ENCODE measurements at places on chromosomes 4 and X. TPM values are rescaled to one million over a fixed set of nuclear protein-coding genes. Genes with fewer than 3 reads are reported as not detected.

DNA sequence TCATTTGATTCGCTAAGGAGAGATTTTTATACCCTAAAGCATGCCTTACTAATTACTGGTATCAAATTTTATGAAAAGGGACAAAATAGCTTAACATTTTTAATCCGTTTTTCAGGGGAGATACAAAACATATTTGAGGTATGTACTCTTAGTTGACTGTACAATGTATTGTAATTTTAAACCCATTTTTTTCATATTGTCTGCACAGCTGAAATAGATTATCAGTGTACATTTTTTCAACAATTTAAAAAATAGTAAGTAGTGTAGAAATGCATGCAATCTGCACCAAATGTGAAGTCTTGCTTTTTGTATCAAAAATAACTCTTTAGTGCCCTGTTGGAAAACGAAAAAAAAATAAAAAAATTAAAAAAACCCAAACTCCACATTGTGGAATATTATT, 82.2 kb downstream of the TENM3 start:
- no peak for DNase-seq

DNA sequence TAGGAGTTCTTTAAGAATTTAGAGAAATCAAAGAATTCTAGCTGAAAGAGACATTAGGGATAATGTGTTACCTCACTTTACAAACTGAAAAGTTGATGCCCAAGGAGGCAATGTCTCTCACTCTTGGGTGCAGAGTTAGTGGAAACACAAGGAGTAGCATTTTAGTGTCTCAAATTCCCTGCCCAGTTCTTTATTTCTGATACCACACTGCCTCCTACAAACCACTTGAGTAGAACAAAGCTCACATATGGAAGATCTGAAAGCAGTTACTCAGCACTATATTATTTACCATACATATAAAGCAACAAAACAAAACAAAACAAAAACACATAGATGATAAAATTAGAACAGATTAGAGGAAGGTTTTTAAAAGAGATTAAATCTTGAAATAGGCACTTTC, 124.2 kb downstream of the REELD1 start:
- DNase-seq, result no peak

GRCh38 chr4:37970702-37971101, 10.5 kb downstream of the PTTG2 start:
- no peak for DNase-seq

DNA sequence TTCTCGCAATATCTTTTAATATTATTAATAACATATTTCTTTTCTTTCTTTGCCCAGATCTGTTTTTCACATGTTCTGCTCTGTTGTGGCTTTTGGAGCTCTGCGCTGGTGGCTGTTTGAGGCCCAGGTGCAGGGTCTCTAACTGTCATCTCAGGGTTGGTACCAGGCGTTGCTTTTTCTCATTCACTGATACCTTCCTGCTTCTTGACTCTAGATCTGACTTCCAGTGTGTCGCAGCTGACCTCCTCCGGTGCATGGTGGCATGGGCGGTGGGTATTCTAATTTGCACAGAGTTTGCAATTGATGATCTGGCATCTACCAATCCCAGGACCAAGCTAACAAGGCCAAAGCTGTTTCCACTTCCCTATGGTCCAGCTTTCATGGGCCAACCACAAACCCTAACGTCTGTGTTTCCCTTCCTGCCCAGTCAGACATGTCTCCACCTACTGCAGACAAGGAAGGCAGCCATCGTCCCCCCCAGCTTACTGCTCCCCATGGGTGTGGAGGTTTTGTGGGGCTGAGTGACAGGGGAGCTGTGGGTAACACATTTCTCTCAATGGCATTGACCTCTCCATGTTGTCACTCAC, 25.2 kb downstream of the LETM1 start:
- DNase-seq, result no peak

DNA sequence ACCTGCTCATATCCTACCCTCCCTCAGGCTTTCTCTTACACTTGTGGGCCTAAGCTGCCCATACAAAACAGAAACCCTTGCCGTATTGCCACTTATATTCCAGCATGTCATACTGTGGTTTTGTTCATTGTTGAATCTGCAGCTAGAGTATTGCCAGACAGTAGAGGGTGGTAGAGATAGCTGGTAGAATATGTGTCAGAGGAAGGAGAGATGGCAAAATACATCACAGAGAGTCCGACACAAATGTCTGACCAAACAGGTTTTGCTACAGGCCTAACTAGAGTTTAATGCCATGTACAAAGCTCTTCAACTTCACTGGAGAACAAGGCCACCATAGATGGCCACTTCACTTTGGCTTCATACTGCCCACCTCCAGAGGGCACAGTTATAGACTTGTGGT, 160.1 kb downstream of the EFHC2 start:
- no peak for DNase-seq

DNA sequence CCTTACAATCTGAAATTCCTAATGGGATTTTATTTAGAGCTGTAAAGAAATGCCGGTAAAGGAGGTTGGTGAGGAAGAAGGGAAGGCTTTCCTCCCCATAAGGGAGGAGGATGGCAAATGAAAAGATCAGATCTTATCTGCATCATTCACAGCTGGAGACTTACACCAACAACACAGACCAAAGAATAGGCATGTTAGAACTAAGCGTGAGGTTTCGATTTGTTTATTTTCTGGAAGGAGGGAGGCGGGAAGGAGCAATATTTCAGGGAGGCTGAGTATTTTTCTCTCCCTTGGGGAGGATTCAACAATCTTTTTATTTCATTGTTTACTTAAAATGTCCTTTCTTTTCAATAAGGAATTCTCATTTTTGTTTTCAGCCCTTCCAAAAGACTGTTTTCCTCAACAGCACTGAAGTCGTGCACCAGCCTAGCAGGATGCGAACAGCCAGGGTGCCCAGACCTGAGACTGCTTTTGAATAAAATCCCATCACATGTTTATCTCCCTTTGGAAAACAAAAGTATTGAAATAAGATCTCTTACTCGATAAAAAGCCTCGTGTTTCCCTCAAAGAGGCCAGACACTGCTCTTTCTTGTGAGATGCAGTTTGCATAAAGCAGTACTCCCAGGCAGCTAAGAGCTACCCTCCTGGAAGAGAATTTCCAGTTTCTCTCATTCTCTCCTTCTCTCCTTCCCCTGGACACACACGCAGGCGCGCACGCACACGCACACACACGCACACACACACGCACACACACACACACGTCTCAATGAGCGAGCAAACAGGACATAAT, 236.1 kb downstream of the MGST2 start:
- no peak for DNase-seq

- peak; percentile 58 for DNase-seq
Measured at GRCh38 chrX:154457491-154458115, 478 bp upstream of the PLXNA3 start.

DNA sequence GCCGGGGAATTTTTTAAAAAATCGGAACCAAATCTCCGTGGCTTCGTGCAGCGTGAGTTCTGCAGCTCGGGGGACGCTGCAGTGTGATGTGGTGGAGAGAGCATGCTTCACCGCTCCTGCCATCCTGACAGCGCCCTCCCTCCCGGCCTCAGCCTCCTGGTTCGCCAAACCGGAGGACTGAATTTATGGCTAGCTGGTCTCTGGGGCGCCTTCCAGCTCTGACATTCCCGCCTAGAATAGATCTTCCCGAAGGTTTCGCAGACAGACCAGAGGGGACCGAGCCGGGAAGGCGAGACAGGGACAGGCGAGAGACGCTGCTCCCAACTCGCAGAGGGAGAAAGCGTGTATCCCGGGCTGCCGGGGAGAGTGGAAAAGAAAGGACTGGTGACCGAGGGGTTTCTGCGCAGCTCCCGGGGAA, 25.9 kb downstream of the HOPX start:
- DNase-seq, result peak; percentile 69

- DNase-seq, result no peak
Measured at GRCh38 chrX:40908857-40909475, 173.6 kb upstream of the MED14 start.

- DNase-seq, result no peak
Measured at GRCh38 chrX:39104745-39105144, 303.5 kb downstream of the MID1IP1 start.

- DNase-seq, result no peak
Measured at GRCh38 chr4:1846580-1846979, 9.4 kb downstream of the LETM1 start.

DNA sequence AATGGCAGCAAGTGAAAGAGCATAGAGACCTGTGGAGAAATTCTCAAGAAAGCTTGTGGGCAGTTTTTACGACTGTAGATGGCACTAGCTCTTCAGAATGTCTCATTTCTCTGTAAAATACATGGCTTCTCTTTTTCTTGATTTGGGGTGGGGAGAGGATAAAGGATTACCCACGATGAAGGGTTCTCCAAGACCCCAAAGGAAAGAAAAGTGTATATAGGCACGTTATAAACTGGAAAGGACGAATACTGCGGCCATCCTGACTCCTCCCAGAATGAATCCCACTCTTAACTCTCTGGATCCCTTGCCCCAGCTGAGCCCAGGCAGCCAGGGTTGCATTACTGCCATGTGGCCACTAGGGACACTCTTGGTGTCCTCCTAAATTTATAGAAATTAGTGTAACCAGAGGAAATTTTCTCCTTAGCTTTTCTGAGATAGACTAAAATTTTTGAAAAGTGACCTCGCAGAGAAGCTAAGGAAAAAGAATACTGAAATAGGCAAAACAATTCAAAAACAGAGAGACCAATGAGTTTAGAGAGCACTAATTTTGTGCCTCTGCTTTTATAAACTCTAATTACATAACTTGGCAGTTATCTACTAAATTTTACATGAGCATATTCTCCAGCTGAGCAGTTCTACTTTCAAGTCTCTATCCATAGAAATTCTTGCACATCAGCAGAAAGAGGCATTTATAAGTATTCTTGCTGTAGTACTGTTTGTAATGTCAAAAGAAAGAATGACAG, 37.8 kb upstream of the PCDH19 start:
- DNase-seq, result peak; percentile 61

DNA sequence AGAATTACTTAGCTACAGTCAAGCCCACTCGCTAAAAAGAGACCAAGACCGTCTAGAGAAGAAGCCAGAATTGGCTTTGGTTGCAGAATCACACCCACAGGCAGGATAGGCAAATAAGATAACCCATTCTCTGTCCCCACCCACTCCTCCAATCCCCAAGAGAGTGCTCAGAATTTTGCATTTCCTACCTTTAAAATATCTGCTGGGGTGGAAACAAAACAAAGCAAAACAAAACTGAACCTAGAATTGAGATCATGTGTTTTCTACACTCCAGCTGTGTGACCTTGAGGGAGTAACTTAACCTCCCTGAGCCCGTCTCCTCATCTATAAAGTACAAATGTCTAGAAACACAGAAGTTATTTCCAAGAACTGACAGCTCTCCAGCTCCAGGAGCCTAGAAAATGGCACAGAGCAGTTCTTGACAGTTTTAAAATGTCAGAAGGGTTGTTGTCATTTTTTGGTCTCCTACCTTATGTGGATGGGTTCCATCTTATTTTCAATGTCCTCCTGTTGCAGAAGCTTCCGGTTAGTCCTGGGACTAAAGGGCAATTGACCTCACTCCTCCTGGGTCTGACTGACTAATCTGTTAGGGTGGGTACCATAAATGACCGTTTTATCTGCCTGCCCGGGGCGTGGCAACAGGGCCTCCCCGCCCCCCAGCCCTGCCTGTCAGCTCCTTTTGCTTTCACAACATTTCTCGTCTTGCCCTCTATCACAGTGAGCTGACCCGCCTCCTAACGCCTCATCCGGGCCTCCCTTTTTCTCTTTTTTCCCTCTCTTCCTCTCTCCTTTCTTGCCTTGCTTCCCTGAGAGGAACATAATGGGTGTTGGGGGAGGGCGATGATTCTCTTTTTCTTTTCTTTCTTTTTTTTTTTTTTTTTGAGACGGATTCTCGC, 114.0 kb downstream of the RBM47 start:
- DNase-seq, result peak; percentile 76

GRCh38 chr4:78749258-78749971, 26.7 kb upstream of the BMP2K start:
- no peak for DNase-seq

GRCh38 chrX:4485912-4486311, 772.5 kb upstream of the PRKX start:
- no peak for DNase-seq

GRCh38 chrX:17413228-17413627, 38.2 kb downstream of the NHS start:
- DNase-seq, result no peak

DNA sequence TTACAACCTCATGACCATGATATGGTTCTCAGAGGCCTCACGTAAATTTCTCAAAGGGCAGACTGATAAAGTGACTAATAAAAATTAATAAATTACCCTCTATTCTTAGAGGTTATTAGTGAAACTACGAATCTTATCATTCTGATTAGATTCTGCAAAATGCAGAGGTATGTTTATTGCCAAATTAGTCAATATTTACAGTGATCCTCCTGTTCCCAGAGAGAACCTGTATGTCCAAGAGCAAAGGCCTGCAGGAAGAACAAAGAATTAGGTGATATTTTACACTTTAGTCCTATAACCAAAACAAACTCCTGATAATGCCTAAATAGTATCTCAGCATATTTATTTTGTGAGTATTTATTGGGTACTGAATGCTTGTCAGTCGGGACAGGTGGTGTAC, 58.1 kb downstream of the FAM13A start:
- DNase-seq, result no peak

DNA sequence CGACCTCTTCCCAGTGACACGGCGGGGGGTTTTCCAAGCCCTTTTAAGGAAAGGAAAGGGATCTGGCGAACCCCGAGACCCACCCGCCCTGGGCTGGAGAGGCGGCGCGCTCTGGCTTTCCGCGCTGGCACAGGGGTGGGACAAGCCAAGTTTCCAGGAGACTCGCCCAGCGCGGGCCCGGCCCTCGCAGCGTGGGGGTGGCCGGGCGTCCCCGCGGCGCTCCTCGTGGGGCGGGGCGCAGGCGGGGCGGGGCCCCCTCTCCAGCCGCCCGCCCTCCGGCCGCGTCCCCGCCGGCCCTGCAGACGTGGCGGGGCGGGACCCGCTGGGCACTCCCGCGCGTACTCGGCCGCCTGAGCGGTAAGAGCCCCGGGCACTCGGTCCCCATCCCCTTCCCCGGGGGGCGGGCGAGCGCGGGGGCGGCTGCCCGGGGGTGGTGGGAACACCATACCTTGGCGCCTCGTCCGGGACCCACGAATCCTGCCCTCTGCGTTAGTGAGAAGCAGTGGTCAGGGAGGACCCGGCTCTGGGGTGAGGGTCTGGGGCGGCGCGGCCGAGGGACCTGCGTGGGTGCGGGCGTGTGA, at the start of gene FAM114A1:
Gene FAM114A1, plus strand, starts transcription at position 329 of the 581 bp plus-strand sequence. CDS start 10,273 bp downstream, outside the sequence.
- DNase-seq, result peak; percentile 94

SH3RF1 gene
- 35.7 TPM for total RNA-seq

AWAT2 gene
- not detected for total RNA-seq

FGF16 gene
- 0.25 TPM for total RNA-seq

RNF113A gene
- 13.3 TPM for total RNA-seq

FSTL5 gene
- not detected for total RNA-seq

GAGE1 gene
- not detected for total RNA-seq

FAT4 gene
- total RNA-seq, result 11.3 TPM

SYNPO2 gene
- 56.5 TPM for total RNA-seq

GPR82 gene
- 0.98 TPM for total RNA-seq

FAM241A gene
- 2.9 TPM for total RNA-seq

ALB gene
- 0.19 TPM for total RNA-seq

SPCS3 gene
- 131 TPM for total RNA-seq

TLR2 gene
- total RNA-seq, result 59.5 TPM

PGAM4 gene
- total RNA-seq, result not detected

GAGE12J gene
- total RNA-seq, result not detected
